C1 segment of cervical spinal cord (tissue), 14 donors: ENCODE measurements at places on chromosomes 5 and 9.

- DNase-seq: no peak
Measured at GRCh38 chr9:91037511-91038482, 236.2 kb downstream of the SYK start.

GRCh38 chr5:94407023-94407422, 211.4 kb downstream of the KIAA0825 start:
- no peak for DNase-seq

DNA sequence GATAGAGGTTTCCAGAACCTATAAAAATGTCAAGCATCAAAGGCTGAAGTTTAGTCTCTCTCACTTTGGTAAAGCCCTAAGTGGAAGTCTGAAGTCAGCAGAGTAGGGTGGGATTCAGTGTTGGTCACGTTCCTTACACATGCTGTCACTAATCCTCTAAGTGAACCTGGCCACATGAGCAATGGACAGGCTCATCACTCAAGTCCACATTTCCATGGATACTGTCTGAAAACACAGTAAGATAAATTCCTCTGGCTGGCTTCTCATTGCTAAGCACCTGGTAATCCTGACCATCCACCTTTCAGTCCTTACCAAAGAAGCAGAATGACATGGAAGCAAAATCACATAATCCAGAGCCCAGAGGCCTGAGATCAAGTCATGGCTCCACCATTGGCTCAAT, 43.8 kb downstream of the GNA14 start:
- DNase-seq: no peak

- DNase-seq: no peak
Measured at GRCh38 chr9:14573319-14573718, 119.9 kb downstream of the ZDHHC21 start.

DNA sequence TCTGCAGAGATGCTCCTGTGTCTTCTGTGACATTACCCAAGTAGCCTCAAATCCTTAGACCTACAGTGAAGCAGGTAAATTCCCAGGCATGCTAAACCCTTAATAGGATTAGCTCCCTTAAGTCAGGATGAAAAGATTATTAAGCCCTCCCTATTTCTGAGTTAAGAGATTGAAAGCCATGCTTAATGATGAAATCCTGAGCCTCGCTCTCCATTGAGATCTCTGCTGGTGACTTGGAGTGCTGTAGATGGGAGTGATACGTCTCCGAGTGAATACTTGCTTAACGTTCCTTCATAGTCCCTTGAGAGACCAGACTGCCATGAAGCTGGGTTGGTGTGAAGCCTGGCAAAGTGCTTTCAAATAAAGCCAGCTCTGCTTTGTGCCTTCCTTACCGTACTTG, 34.2 kb downstream of the AOPEP start:
- DNase-seq: no peak

GRCh38 chr5:173679909-173680630, 63.6 kb upstream of the BOD1 start:
- DNase-seq: no peak

- no peak for DNase-seq
Measured at GRCh38 chr5:142719836-142720370, 34.0 kb upstream of the FGF1 start.

DNA sequence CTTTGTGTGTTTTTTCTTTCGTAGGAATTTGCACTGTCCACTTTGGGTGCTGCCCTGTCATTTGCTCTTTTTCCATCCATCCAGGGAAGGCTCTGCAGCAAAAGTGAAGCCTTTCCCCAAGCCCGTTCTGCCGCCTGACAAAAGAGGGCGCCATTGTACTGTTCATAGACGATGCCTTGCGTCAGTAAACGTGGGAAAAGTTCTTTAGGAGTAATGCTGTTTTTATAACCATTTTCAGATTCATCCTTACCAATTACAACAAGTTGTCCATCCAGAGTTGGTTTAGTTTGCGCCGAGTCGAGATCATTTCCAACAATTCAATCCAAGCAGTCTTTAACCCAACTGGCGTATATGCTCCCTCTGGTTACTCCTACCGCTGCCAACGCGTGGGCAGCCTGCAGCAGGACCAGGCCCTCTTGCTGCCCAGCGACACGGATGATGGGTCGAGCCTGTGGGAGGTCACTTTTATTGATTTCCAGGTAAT, 34.3 kb upstream of the RPS23 start:
- peak; percentile 29 for DNase-seq
